ENCODE measurements at places on chromosomes 6 and 20.

DNA sequence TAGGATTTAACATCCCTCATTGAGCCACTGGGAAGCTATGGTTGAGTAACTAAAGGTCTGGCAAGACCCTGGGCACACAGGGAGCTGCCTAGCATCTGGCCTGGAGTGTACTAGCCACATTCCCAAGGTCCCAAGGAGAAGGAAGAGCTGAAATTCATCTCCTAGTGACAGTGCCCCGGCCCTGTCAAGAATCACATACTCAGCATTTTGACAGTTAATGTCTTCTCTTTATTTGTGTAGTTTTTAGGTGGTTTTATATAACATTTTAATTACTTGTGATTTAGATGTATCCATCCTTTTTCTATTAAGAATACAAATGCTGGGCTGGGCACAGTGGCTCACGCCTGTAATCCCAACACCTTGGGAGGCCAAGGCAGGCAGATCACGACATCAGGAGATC, 40.4 kb downstream of the ALDH5A1 start:
- DNase-seq: no peak

- no peak for DNase-seq
Observed at GRCh38 chr6:110075406-110075805, 97.3 kb downstream of the GPR6 start.

DNA sequence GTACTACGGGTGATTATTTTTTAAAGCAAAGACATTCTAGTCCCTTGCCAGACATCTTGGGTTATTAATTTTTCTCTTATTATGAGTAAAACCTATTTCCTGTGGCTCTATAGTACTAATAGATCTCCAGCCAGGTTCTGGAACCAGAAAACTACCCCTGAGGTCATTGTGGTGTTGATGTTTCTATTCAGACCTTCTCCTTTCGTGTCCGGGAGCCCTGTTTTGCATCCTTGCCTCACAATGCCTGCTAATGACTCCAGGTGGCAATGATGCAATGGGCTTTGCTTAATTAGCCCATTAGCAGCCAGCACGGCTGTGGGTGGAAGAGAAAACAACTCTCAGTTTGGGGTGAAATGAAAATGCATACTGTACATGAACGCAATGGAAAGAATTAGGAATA, 62.9 kb upstream of the ARG1 start:
- no peak for DNase-seq

DNA sequence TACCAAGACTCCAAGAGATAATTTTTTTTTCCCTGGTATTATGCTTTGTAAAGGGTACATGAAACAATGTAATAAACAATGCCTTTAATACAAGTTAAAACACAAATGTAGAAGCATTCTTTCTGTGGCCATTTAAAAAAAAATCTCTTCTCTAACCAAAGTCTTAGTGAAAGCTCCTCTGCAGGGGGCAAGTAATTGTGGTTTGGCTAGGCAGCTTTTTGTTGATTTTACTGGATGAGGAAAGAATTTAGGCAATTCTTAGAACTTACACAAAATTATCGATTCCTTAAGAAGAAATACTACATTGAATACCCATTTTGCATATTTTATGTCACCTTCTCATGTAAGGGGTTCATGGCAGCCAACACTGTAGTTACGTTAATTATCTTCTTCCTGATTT, 12.4 kb downstream of the TFB1M start:
- DNase-seq: peak; percentile 63

GRCh38 chr20:25025986-25026605, 31.8 kb downstream of the ACSS1 start:
- no peak for DNase-seq

- DNase-seq: no peak
Observed at GRCh38 chr20:42406826-42407225, 782.9 kb downstream of the PTPRT start.

DNA sequence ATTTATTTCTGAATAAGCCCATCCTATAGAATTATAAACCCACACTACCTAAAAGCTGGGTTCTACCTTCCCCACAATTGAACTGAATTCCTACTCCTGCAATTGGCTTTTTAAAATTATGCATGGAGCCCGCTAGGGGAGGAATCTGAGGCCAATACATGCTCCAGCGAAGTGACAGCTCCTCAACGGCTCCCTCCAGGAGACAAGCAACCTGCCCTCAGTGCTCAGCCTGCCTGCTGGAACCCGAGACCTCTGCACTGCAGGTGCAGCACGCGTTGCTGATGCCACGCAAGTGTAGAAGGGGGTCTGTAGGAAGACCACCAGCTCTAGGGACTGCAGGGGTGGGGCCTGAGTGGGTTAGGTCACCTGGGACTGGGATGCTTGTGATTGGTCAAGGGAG, 170.2 kb upstream of the CDYL start:
- DNase-seq: no peak

DNA sequence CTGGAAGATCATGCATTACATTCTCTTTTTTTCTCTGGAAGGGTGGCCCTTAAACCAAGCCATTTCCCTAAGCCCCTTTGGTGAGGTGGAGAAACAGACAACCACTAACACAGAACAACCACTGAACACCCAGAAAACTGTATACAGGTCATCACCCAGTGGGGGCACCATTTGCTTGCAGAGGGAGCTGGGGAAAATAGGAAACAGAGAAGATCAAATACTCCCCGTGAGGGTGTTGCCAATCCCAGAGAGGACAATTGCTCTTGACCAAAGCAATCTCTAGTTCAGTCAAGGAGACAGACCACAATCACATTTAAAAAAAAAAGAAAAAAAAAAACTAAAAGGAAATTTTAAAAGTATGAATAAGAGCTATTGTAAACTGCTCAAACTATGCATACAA, 865 bp upstream of the DAAM2 start:
- peak; percentile 55 for DNase-seq

DNA sequence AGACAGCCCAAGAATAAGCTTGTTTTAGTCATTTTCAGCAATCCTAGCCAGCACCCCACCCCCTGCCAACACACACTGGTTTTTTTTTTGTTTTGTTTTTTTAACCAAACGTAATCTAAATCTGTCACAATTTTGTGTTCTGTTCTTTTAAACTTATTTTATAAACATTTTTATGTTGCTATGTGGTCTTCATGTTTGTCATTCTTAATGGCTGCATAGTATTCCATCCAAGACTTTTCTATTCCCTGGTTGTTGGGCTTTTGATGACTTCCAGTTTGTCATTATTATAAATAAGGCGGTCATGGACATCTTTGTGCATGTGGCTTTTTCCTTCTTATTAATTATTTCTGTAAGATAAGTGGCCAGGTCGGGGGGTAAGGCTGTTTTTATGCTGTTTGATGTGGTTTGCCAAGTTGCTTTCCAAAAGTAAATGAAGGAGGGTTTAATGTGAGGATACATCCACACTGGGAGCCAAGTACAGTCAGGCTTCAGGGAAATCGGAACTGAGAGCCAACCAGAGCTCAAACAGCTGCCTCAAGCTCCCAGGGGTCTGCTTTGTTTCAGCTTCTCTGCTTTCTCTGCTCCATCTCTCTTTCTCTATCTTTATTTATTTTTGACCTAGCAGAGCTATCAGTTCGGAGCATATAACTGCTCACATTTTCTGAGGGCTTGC, 125.8 kb downstream of the VEGFA start:
- DNase-seq: no peak

DNA sequence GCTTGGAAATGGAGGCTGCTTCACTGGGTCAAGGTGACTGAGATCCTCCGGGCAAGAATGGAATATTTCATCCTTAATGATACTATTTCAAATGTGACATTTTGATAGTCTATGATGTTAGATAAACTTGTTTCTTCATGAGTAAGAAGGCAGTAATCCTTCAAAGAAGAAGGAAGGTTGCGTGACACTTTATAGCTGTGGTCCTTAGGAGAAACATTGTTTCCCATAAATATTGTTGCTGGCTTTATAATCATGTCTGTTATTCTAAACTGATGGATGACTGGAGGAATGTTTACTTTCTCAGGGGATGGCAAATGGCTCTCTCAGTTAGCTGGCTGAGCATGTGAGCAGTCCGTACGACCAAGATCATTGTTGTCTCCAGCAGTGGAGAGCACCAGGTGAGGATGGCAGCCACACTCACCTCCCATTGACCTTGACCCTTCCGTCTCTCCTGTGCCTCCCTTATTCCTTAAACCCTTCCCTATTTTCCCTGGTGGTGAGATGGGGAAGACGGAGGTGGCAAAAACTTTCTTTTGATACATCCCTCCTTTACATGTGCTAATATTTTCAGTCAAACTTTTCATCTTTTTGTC, 171.2 kb upstream of the OLIG3 start:
- DNase-seq: no peak

DNA sequence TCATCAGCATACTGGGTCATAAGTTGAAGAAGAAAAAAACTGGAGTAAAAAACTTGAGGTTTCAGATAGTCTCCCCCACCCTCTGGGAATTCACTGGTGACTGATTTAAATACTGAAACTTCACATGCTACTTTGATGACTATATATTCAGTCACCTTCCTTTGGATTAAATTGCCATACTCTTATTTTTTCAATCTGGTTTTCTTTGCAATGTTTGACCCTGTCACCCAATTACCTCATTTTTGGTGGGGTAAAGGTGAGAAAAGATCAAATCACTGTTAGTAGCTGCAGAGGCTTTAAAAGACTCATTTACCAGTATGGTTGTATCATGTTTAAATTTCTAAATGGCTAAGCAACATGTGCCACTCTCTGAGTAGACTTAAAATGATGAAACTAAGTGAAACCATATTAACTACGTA, 862.7 kb upstream of the FLRT3 start:
- DNase-seq: no peak

DNA sequence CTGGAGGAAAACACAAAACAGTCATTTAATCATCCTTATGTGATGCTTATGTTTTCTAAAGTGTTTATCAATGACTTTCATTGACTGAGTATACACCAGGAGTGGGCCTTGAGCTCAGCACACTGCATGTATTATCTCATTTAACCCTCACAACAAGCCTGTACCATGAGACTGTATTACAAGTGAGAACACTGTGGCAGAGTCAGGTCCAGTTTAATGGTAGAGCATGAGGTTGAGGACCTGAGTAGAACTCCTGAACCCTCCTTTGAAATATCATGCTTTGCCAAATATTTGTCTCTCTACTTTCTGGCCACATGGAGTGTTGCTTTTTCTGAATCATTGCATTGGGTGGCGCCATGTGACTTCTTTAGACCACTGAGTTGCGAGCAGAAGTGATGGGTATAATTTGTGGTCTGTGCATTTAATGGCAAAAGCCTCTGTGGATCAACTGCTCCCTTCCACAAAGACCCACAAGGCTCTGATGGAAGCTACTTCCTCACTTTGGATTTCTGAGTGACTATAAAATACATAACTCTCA, 65.0 kb upstream of the SIRPG start:
- DNase-seq: no peak

DNA sequence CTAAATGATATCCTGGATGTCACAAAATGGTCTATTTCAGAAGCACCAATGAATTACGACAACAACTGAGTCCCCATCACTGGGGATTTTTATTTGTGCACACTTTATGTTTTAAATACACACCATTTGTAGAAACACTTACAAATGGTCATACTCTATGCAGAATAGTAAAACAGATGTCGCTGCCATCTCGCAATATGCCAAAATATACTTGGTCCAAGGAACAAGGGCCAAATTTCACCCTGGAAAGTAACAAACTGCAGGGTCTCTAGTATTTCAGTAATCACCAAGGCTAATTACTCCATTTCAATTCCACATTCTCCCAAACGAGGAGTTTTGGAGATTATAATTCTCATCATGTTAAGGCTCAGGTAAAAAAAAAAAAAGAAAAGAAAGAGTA, 215.2 kb downstream of the LMBRD1 start:
- DNase-seq: no peak

DNA sequence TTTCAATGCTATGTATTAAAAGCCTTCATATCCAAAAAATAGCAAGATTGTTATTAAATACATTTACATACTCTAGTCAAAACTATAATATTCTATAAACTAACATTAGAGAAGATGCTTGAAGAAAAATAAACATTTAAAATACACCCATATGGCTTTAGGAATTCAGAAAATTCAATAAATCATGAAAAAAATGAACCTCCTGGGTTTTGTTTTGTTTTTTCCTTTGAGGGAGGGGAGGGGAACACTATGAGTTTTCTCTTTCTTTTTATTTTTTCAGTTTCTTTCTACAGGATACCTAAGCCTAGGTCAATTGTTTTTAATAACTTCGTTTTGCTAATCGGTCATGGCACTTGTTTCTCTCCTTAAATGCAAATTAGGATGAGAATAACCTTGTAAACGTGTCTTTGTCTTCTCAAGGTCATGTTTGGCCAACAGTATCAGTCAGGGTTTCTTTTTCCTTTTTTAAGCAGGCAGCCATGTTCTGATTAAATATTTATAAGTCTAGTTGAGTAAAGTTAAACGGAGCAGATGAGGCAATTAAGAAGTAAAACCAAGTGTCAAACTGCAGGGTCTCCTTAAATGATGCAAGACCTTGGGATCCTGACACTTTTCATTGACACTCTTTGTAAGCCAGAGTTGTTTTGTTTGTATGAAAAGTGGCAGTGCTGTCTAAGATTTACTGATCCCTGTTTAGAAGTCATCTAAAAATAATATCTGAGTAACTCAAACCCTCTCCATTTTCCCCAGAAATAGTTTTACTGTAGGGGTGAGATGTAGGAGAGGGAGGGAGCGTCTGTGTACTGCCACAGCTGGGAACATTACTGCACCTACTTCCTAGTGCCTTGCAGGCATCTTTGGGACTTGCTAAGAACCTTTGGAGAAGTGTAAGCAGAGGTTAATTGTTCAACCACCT, 392.3 kb downstream of the PLCB1 start:
- peak; percentile 26 for DNase-seq

DNA sequence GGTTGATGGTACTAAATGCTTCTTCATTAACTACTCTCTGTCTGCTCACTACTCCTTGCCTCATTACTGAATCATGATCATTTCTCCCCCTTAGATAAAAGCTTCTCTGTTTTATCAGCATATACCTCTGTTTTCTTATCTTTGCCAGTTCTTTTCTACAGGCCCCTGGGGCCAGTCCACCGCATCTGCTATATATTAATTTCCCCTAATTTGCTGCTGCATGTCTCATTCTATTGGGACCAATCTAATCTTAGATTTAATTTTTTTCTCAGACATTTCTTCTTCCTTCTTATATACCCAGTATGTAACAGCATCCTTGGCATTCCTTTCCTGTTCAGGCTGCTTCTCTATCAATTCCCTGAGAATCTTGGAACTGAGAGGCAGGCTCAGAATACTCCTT, 51.2 kb downstream of the GRIK2 start:
- no peak for DNase-seq

DNA sequence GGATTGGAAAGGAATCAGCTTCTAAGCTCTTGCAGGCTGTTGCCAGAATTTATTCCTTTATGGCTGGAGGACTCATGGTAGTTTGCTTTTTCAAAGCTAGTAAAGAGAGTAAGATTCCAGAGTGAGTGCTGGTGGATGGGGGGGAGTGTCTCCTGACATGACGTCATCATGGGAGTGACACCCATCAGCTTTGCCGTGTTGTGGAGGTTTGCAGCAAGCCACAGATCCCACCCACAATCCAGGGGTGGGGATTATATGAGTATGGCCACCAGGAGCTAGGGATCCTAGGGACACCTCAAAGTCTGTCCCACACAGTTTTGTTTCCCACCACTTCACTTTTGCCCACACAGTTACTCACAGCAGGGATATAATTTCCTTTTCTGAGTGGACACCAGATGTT, 28.7 kb upstream of the PMEPA1 start:
- no peak for DNase-seq

GRCh38 chr6:4510317-4510716, 265.9 kb upstream of the CDYL start:
- no peak for DNase-seq

Measured in adipocyte (in vitro differentiated cells).